Activated B cell treated with CpG ODN at 0.5 μM for 24 hours (primary cell): ENCODE measurements at places on chromosomes 7 and 10. TPM values are rescaled to one million over a fixed set of nuclear protein-coding genes. Genes with fewer than 3 reads are reported as not detected.

- DNase-seq = no peak
Measured at GRCh38 chr7:69941077-69941651, 342.9 kb downstream of the AUTS2 start.

Gene FGL2
- 5.7 and 6.7 TPM in 2 replicates for total RNA-seq

- DNase-seq = no peak
Measured at GRCh38 chr10:90741926-90742565, 115.8 kb downstream of the HTR7 start.

DNA sequence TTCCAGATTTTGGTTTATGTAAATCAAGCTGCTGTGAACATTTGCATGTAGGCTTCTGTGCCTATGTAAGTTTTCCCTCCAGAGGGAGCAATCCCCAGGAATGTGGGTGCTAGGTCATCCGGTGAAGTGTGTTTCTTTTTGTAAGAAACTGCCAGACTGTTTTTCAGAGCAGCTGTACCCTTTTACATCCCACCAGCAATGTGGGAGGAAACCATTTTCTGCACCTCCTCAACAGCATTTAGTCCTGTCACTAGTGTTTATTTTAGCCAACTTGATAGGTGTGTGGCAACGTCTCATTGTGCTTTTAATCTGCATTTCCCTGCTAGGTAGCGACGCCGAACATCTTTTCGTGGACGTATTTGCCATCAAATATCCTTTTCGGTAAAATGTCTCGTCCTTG, 395.7 kb upstream of the FOXK1 start:
- no peak for DNase-seq

GRCh38 chr7:105776986-105777910, 99.2 kb downstream of the ATXN7L1 start:
- no peak for DNase-seq

- no peak for DNase-seq
Measured at GRCh38 chr10:80464557-80465450, 10.7 kb downstream of the TSPAN14 start.

Gene FAS
- 18.2 and 22.6 TPM in 2 replicates for total RNA-seq

GRCh38 chr10:48531486-48531885, 73.4 kb downstream of the ARHGAP22 start:
- no peak for DNase-seq

DNA sequence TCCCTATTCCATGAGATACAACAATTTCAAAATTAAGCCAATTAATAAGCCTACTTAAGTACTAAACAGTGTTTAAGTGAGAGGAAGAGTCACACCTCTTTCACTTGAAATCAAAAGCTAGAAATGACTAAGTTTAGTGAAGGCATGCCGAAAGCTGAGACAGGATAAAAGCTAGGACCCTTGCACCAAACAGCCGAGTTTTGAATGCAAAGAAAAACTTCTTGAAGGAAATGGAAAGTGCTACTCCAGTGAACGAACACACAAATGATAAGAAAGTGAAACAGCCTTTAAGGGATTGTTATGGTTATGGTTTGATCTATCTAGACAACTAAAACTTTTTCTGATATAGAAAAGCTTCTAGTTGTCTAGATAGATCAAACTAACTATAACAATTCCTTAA, 135.4 kb upstream of the KMT2E start:
- no peak for DNase-seq
